ENCODE measurements at places on chromosomes 5 and 9. TPM values are rescaled to one million over a fixed set of nuclear protein-coding genes. Genes with fewer than 3 reads are reported as not detected.

The CD14 gene
- 3.2 TPM for total RNA-seq

The ADGRD2 gene
- not detected for total RNA-seq

The HACD4 gene
- 0.51 TPM for total RNA-seq

The SEC16A gene
- total RNA-seq = 43.8 TPM

The TAF11L5 gene
- total RNA-seq = not detected

The PCDHB13 gene
- total RNA-seq = 1.4 TPM

The VLDLR gene
- total RNA-seq = 11.1 TPM

The STPG3 gene
- total RNA-seq = not detected

The BRINP1 gene
- not detected for total RNA-seq

The OBP2B gene
- total RNA-seq = not detected

The IL3 gene
- not detected for total RNA-seq

The MARVELD2 gene
- 3.1 TPM for total RNA-seq

The TAS2R1 gene
- total RNA-seq = not detected

The WNT8A gene
- not detected for total RNA-seq

The PITX1 gene
- not detected for total RNA-seq

The ADAMTSL2 gene
- under 0.01 TPM for total RNA-seq

The FAM221B gene
- total RNA-seq = not detected

The RRAGA gene
- 37.8 TPM for total RNA-seq

The RETREG1 gene
- total RNA-seq = 0.51 TPM

The TPPP gene
- total RNA-seq = 0.14 TPM

The LRRC19 gene
- not detected for total RNA-seq

The GFRA3 gene
- total RNA-seq = not detected

The NPDC1 gene
- total RNA-seq = 39.7 TPM

The FBP1 gene
- 2.2 TPM for total RNA-seq

The TRPM3 gene
- 1.4 TPM for total RNA-seq

The CCDC69 gene
- 5.4 TPM for total RNA-seq

The PNPLA7 gene
- 1.7 TPM for total RNA-seq

The FGD3 gene
- total RNA-seq = 0.17 TPM

The PCDHB8 gene
- total RNA-seq = 0.34 TPM

The CPLANE1 gene
- total RNA-seq = 19.7 TPM

The RFX3 gene
- total RNA-seq = 11.4 TPM

The DHFR gene
- 13.6 TPM for total RNA-seq
